Activated CD4-positive, alpha-beta T cell treated with anti-CD3 and anti-CD28 coated beads, Interleukin-2, amount 10 ng/mL, durations not matched to agents 7 days and 5 days (primary cell): ENCODE measurements at places on chromosomes 11 and 22.

DNA sequence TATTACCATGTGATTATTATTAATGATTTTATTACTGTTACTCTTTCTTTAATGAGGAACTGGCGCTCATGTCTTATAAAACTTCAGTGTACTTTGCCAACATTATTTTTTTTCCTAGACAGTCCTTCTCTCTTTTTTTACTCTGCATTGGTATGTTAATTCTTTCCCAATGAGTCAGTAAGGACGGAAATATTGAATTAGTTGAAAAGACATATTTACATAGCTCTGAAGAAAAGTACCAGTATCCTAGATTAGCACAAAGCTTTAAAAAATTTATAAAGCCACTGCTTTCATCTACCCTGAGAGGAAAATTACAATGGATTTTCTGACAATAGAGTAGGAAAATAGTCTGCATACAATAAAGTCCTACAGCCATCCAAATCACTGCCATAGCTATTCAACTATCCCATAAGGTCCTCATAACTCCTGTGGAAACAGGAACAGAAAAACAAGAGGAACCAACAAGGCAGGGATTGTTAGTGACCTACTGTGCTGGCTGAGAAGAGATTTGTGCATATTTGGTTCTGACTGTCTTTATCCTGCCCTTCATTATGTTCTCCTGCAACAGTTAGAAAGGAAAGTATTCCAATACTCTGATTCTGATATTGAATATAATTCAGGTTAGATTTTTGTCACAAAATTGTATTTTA lies 314.4 kb downstream of the AASDHPPT start:
- no peak for DNase-seq

GRCh38 chr11:130295657-130296056 lies 19.1 kb downstream of the ZBTB44 start:
- DNase-seq, result no peak

- DNase-seq, result no peak
Measured at GRCh38 chr11:116866804-116867455, 29.5 kb upstream of the APOA1 start.

DNA sequence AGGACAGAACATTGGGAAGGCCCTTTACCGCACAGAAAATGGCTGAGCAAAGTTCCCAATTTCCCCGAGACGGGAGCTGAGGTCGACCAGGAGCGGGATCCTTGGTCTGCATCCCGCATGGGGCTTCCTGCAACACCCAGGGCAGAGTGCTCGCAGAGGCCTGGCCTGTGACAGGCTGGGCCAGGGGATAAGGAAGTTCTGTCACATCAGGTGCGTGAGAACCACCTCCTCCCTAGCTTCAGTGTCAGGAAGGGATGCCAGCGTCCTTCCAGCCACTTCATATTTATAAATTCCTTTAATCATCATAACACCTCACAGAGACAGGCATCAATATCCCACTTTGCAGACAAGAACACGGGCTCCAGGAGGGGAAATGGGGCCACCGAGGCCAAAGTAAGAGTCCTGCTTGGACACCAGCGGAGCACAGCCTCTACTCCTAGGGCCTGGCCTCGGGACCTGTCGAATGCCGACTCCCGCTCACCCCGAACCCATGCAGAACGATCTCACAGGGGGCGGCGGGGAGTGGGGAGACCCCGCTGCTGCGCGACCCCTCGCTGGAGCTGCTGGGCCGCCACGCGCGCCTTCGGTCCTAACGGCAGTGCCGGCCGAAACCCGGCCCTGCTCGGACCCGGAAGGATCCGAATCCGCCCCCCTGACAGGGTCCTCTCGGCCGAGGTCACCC lies 532 bp downstream of the BET1L start:
- DNase-seq, result no peak

DNA sequence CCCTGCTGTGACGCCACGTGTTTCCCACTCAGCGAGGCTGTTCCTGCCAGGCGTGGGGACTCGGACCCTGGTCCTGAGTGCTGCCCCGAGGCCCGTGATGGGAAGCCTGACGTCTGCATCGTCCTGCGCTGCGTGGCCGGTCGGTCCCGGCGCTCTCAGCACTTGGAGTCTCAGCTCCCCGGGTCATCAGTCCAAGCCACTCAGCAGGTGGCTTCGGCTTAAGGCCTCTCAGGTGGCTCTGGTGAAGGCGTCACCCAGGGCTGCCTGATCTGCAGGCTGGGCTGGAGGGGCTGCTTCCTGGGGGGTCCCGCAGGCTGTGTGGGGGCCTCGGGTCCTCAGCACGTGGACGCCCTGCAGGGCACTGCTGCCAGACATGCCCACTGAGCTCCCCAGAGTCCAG lies 35.3 kb downstream of the BRSK2 start:
- DNase-seq, result no peak

- no peak for DNase-seq
Measured at GRCh38 chr11:5691964-5692361, 2.4 kb downstream of the TRIM22 start.

GRCh38 chr22:40265783-40266182 lies 80.5 kb upstream of the ADSL start:
- no peak for DNase-seq

- peak; percentile 50 for DNase-seq
Measured at GRCh38 chr22:37906364-37907008, 389 bp downstream of the MICALL1 start.

DNA sequence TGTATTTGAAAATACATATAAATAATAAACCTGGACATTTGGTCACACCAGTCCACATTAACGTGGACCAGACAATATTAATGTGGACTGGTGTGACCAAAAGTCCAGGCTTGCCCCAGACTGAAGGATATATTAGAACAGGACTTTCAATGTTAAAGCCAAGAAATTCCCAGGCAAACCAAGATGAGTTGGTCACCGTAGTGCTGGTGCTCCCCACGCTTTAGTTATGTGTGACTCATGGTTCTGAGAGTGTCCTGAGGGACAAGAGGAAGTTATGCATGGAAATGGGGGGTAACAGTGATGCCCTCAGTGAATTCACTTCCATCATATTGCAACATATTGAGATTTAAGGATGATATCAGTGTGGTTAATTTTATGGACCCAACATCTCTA lies 31.4 kb downstream of the POU2AF1 start:
- no peak for DNase-seq

- peak; percentile 67 for DNase-seq
Measured at GRCh38 chr22:35150183-35151107, 84.5 kb downstream of the ISX start.

DNA sequence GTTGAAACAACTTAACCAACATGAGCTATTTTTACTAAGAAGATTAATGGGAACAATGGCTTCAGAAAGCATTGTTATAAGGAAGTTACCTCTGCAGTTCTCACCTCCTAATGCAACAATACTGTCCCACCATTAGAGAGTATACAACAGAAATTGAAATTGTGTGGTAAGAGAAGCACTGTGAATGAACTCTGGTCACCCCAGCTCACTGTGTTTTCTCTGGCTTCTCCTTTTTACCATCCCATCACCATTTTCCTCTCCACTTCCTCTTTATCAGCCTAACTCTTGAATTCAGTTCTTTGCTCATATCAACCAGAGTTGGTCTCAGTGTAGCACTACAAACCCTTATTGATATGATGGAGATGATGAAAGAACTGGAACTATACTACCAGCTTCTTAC lies 138.0 kb upstream of the POU2AF2 start:
- no peak for DNase-seq

GRCh38 chr11:125068368-125068767 lies 5.3 kb downstream of the SLC37A2 start:
- DNase-seq, result no peak

- DNase-seq, result no peak
Measured at GRCh38 chr22:38428714-38429113, 26.3 kb downstream of the KCNJ4 start.

GRCh38 chr11:14237444-14237961 lies 121.5 kb downstream of the RRAS2 start:
- DNase-seq, result no peak

DNA sequence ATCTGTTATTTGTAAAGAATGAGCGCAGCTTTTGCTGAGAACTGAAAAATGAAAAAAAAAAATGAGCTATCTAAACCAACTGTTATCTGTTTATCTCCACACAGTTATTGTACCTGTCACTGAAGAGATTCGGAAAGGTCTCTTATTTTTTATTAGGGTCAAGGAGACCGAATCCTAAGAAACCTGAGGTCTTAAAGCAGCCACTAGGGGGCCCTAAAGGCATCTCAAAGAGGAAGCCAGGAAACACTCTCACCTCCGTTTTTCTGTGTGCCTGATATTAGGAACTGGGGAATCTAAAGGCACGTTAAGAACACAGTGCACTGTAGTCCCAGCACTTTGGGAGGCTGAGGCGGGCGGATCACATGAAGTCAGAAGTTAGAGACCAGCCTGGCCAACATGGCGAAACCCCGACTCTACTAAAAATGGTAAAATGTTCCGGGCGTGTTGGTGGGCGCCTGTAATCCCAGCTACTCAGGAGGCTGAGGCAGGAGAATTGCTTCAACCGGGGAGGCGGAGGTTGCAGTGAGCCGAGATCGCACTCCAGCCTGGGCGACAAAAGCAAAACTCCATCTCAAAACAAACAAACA lies 3.5 kb upstream of the LARGE1 start:
- peak; percentile 27 for DNase-seq

DNA sequence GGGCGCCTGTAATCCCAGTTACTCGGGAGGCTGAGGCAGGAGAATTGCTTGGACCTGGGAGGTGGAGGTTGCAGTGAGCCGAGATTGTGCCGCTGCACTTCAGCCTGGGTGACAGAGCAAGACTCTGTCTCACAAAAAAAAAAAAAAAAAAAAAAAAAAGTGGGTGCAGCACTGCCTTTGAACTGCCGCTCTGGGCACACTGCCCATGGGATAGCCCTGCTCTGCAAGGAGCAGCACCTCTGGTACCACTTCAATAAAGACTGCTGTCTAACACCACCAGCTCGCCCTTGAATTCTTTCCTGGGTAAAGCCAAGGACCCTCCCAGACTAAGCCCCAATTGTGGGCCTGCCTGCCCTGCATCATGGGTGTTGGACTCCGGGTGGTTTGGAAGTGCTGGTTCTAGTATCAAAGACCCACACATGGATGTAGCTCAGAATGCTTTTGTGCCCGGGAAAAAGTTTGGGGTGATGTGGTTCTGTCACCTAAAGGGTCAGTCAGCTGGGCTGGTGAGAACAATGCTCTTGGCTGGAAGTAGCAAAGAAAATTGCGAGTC lies 444.3 kb downstream of the TBC1D22A start:
- DNase-seq, result no peak

DNA sequence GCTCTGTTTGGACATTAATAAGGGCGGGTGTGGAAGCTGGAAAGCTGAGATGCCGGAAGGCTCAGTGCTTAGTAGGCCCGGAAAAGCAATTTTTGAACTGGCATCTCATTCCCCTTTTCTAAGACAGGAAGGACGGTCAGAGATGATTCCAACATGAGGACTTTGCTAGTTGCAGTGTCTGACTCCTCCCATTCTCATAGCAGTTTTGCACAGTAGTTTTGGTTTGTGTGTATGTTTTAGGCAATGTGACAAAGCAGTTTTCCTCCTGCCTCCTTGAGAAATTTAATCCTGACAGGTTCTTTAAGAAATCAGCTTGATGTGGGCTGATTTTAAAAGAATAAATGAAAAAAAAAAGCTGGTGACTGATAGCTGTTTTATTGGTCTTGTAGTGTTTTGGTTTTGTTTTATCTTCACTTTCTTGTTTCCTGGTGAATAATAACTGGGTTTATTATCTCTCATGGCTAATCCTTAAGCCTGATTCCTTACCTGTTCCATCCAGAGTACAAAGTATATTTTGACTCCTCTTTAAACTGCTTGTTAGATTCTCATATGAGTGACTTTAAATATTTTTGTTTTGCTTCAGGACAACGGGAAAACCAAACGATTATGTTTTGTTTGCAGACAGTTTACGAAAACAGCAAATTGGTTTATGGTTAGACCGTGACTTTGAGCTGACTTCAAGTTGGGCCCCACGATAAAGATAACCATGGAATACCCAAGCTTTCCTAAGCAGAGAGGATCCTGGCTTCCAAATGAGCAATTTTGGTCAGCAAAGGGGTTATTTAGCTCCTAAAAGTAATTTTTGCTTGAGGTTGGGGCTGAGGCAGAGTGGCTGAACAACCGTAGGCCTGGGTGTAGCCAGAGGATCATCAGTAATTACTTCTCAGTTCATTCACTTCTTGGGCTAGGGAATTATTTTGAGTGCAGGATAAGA lies 3.4 kb downstream of the PTPRJ start:
- DNase-seq, result no peak

DNA sequence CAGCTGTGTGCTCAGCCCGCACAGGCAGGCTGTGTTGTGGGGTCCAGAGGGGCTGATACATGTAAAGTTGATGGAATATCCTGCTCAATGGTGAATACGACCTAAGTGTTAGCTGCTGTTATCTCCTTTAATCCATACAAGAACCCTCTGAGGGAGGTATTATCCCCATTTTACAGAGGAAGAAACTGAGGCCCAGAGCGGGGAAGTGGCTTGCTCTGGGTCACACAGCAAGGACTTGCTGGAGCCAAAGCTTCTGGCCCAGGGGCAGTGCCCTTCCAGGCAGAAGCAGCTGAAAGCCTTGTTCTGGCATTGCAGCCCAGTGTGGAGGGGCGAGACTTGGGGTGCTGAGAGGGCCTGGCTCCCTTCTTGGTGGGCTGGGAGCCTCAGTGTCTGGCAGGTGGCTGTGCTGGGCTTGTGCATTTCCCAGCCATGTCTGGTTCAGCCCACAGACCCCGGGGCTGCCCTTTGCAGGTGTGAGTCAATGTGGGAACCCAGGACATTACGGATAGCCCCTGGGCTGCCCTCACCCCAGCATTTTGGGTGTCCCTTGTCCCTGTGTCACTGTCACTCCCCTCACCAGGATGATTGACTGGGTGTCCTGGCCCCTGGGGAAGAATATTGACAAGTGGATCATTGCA lies 10.4 kb downstream of the USP35 start:
- no peak for DNase-seq

DNA sequence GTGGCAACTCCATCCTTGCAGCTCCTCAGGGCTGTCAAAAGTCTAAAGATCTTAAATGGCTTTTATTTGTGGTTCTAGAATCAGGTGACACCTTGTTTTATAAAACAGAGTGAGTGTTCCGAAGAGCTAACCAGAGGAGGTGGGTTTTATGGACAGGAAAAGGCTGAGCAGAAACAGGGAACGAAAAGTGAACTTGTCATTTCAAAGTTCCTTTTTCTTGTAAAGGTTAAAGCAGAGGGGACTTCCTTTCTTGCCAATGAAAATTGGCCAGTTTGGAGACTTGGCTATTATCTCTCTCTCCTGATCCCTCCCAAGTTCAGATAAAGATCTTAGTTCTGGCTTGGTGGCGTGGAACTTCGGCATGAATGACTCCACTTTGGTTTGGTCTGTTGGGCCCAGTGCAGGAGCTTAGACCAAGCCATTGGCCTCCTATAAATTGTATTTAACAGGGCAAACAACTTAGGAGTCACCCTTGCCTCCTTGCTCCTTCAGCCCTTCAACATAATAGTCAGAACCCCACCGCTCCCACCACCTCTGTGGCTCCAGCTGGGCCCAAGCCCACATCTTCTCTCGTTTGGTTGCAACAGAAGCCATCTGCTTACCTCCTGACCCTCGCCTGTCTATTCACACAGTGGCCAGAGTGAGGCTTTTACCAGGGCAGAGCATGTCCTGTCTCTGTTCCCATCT lies 102.4 kb upstream of the THY1 start:
- DNase-seq, result no peak

GRCh38 chr22:22030493-22031182 lies 48.1 kb upstream of the TOP3B start:
- no peak for DNase-seq
